T follicular helper cell (primary cell): ENCODE measurements at places on chromosomes 4 and X.

- no peak for DNase-seq
Measured at GRCh38 chrX:123291623-123292022, 107.5 kb downstream of the GRIA3 start.

DNA sequence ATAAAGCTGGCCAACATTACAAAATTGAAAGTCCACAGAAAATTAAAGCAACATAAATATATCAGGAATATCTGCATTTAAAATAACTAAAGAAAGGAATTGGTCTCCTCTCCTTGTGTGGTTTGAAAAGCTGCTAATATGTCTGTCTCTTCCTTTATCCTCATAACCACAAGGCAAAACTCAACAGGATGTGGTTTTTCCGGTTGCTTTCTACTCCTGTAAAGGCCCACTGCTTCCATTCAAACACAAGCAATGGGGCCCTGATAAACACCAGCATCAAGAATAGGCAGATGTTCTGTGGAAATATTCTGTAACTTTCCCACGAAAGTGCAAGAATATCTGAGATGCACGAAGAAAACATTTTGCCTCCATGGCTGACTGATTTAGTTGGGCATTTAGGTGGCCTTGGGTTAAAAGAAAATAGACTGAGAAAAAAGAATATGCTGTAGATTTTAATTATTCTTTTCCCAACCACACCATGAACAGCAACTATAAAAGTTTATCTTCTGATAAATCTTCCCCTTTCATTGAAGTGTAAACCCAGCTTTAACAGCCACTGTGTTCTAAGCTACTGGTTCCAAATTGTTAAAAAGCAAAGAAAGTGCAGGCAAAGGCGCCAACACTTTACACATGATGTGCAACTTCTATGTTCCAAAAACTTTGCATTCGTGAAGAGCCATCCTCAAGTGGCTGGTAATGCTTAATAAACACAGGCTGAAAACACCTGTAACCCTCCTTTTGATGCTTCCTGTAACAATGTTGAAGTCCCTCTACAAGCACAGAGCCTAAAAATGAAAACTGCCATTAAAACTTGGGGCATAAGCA lies 50.5 kb upstream of the NDST3 start:
- no peak for DNase-seq

DNA sequence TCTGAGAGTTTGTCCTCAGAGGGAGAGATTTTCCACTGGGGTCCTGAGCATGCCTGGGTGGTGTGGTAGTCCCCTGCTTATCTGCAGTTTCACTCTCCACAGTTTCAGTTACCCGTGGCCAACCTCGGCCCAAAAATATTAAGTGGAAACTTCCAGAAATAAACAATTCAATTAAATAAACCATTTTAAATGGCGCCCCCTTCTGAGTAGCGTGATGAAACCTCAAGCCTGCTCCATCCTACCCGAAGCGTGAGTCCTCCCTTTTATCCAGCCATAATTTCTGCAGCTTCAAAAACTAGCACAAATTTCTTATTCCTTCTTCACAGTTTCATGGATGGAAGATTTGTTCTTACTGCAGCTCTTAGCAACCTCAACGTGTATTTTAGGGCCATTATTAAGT lies 26.7 kb downstream of the PNMA6E start:
- DNase-seq, result no peak

- no peak for DNase-seq
Measured at GRCh38 chr4:118787844-118788380, 48.0 kb downstream of the SEC24D start.

DNA sequence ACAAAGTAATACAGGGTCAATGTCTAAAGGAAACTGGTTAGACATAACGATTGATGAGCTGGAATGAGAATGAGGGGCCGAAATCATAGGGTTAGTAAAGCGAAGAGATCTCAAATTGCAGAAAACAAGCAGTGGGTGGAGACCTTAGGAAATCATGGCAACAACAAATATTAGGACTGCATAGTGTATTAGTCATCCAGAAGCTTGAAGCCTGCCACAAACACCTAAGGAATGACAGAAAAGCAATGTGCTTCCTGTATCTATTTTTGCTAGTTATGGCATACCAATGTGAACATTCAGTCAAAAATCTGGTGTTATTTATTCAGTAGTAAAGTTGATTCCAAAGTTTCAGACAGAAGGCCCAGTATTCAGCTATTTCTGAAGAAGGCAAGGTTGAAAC lies 410.9 kb upstream of the CT83 start:
- DNase-seq, result no peak

DNA sequence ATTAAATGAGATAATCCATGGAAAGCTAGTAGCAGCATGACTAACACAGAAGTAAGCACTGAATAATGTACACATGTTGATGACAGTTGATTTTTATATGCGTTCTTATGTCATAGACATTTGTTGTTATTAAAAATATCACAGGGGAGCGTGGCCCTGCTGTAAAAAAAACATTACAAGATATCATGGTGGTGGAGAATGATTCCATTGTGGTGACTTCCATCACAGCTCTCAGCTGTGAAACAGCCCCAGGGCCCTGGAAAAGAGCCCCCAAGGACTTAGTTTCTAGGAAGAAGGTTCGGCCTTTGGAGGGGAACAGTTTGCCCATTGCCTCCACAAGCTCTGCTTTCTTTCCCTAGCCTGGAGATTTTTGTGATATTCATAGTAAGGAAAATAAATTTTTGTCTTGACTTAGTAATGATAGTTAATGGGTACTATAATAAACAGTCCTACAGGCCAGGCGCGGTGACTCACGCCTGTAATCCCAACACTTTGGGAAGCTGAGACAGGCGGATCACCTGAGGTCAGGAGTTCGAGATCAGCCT lies 49.9 kb downstream of the FAM114A1 start:
- DNase-seq, result no peak

DNA sequence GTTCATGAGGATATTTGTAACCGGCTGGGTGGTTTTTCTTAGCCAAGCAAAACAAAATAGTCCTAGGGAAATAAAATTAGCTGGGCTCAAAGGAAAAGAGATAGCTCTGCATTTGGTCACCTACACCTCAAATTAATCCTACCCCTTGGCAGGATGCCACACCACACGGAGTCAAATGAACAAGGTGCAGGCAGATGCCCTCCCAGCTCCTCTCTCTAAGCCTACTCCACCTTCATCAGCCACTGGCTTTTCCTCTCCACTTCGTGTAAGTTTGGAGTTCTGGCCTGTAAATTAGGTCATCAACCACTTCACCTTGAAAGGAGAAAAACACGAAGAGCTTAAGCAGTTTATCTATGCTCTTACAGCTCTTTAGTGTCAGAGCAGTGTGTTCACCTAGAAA lies 1.4 kb downstream of the DDIT4L start:
- DNase-seq, result no peak

GRCh38 chr4:71290476-71290875 lies 48.3 kb upstream of the SLC4A4 start:
- DNase-seq, result no peak

DNA sequence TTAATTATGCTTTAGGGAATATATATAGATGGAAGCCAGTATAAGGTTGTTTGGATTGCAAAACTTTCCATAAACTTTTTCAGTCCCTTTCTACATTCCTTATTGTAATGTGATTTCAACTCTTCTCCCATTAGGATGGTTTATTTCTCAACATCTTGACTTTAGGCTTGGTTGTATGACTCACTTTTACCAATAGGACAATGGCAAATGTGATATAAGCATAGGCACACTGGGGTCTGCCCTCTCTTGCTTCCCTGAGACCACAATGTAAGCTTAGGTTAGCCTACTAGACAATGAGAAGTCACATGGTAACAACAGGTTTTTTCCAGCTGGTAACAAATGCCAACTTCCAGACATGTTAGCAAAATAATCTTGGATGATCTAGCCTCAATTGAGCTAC lies 163.3 kb upstream of the RBPJ start:
- no peak for DNase-seq

- DNase-seq, result no peak
Measured at GRCh38 chr4:37389366-37389765, 144.8 kb downstream of the NWD2 start.

- no peak for DNase-seq
Measured at GRCh38 chr4:86586160-86586572, 7.9 kb upstream of the PTPN13 start.

- DNase-seq, result no peak
Measured at GRCh38 chr4:185602397-185602796, 67.1 kb upstream of the PDLIM3 start.

- DNase-seq, result no peak
Measured at GRCh38 chr4:162891788-162892707, 274.6 kb downstream of the NAF1 start.

GRCh38 chr4:75710246-75710645 lies 14.1 kb upstream of the USO1 start:
- no peak for DNase-seq

DNA sequence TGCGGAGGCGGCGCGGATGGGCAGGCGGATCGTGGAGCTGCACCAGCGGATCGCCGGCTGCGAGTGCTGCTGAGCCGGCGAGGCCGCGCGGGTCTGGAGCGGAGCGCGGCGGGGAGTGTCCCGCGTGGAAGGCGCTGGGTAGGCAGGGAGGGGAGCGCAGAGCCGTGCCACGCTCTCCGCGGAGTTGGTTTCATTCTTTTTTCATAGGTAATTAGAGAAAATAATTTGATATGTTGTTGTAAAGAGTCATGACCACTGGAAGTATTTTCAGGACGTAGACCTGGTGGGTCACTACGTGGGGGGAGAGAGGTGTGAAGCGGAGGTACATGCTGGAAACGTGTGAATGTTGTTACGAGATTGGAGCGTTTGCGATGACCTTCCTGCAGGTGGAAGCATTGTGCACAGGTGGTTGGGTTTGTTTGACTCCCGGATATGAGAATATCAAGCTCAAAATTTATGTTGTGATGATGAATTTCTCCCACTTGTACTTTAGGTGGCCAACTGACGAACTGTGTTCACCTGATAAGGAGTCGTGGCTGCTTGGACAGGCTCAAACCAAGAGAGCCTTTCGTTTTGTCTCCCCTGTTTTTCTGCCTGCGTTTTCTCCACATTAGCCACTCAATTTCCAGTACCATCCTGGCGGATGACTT lies 19.1 kb upstream of the S100P start:
- peak; percentile 62 for DNase-seq

- no peak for DNase-seq
Measured at GRCh38 chr4:74104145-74104544, 5.2 kb upstream of the CXCL2 start.

- DNase-seq, result no peak
Measured at GRCh38 chr4:67160394-67160793, 384.9 kb downstream of the CENPC start.

GRCh38 chr4:59994118-59994517 lies 1206.0 kb upstream of the ADGRL3 start:
- no peak for DNase-seq

- DNase-seq, result no peak
Measured at GRCh38 chr4:164524789-164525188, 229.1 kb upstream of the SMIM31 start.

DNA sequence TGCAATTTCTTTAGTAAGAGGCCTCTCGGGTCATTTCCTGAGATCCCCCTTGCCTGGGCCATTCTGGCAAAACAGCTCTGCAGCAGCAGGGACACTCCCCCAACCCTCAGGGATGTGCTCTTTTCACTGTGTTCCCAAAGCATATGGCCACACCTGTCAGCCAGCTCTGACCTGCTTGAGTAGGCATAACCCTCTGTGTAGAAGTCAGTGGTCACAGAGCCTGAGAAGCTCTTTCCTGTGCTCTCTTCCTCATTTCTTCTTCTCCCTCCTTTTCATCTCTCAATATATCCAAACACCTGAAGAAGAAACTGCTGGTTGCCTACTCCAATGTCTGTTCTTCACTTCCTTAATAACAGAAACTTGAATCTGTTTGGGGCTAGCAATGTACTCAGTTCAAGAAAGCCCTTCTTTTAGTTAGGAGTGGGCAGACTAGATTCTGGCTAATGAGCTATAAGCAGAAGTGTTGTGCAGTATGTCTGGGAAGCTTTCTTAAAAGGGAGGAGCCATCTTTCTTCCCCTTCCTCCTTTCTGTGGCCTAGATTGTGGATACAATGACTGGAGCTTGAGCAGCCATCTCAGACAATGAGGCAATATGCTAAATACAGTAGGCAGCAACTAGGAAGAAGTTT lies 73.3 kb downstream of the PRPS1 start:
- no peak for DNase-seq

DNA sequence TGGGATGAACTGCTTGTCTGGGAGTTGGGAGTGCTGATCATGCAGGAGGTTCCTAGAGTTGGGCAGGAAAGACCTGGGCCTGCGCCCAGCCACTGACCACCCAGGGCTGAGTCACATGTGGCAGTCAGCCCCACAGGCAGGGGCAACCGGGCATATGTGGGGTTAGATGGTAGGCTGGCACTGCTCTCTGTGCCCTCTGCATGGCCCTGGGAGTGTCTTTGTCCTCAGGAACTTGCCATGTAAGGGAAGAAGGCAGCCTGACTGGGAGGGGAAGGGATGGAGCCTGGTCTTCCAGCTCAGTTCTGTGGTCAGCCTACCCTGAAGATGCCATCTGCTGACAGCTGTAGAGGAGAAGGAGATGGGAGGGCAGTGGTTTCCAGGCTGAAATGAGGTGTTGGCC lies 70.2 kb upstream of the EFNB1 start:
- no peak for DNase-seq

- DNase-seq, result no peak
Measured at GRCh38 chrX:129714581-129714980, 24.2 kb upstream of the XPNPEP2 start.

DNA sequence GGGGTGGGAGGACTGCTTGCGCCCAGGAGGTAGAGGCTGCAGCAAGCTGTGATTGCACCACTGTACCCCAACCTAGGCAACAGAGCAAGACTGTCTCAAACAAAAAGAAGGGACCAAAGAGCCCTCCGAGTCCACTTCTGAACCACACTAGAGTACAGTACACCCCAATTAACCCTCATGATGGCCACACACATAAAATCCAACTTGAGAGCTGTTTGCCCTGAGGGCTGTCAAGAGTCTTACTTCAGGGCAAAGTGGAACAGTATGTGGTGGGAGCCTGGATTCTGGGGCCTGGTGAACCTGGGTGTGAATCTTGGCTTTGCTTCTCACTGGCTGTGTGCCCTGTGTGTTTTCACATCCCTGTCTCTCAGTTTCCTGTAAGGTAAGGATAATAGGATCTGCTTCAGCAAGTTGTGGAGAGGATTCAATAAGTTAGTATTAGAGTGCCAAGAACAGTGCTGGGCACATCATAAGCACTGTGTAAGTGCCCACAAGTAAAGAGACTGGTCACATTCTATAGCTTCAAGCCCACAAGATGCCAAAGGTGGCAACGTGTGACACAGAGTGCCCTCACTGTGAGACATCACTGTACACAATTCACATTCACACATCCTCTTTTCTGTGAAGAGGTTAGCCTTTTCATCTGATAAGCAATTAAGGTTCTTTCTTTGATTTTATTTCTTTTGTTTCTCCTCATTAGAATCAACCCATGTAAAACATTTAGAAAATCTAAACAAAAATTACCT lies 52.1 kb downstream of the LEF1 start:
- DNase-seq, result no peak

- no peak for DNase-seq
Measured at GRCh38 chr4:35216636-35217035, 1027.7 kb downstream of the ARAP2 start.

- no peak for DNase-seq
Measured at GRCh38 chr4:141158219-141158618, 24.9 kb upstream of the RNF150 start.

DNA sequence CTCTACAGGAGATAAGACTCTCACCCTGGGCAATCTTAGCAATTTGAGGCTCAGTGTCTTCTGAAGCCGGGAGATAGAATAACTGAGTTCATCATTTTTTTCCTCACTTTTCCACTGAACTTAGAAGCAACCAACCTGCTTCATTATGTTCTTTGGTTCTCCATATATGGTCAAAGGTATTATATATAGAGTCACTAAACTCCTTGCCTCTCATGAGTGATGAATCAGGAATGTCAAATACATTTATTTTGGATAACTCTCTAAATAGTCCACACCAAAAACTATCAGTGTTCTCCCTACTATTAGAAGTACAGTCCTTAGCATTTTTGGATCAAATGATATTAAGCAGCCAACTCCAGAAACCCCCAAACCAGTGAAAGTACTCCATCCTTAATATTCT lies 421.5 kb upstream of the EPHA5 start:
- DNase-seq, result no peak
